ENCODE measurements at places on chromosomes 16 and 17. TPM values are rescaled to one million over a fixed set of nuclear protein-coding genes. Genes with fewer than 3 reads are reported as not detected.

DNA sequence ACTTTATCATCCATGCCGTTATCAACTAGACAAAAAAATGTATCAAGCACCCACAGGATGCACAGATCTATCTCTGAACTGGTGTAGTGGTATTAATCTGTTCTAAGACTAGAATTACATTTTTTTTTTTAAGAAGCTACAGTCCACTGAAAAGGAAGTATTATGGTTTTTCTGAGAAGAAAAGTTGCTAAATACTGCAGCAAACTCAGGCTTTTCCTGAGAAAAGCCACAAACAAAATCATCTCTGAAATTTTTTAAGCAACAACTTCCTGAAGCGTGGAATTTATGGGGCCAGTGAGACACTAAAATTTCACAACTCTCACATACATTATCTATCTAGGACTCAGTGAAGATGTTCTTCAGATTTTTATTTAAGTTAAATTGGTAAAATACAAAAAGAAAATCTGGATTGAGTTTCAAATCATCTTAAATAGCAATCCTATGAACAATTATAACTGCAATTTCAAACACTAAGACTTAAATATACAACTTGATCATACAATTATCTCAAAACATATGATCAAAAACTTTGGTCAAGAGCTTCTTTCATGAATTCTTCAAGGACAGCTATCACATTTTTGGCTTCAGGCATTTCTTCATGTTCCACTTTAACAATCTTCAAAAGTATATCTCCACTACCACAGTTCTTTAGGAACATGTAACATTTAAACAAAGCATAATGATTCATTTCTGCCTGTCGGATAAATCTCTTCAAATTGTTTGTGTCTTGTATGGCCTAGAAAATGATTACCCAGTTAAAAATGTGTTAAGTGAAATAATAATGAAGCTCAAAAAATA lies 10.5 kb downstream of the C17orf75 start:
- no peak for DNase-seq

- no peak for DNase-seq
Measured at GRCh38 chr16:70648606-70649005, 2.2 kb downstream of the IL34 start.

The PMP22 gene
- 8.6 TPM for total RNA-seq

DNA sequence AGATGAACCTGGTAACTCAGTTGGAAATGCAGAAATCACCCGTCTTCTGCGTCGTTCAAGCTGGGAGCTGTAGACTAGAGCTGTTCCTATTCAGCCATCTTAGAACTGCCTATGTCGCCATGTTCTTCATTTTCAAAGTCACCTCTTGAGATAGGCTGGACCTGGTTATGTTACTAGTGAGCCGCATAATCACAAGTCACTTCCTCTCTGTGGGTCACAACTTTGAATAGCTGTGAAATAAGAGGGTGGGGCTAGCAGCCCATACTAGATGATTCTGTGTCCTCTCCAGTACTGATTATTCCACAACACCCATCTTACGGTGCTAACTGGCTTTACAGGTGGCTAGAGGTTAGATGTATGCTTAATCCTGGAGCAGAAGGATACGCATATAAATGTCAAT lies 74.2 kb downstream of the VPS53 start:
- DNase-seq = no peak

DNA sequence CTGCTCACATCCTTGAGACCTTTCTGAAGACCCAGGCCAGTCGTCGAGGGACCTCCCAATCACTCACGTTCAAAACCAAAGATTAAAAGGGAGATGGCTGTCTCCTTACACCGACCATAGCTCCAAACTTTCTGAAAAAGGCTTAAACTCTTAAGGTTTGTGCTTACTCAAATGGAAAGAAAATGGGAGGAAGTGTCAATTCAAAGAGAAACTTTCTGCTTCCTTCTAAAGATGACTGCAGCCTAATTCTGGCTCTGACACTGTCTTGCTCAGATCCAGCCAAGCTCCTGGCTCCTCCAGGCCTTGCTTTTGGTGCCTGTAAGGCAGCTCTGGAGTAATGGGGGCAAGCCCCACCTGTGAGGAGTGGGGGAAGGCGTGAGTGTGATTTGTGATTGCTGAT lies 54.9 kb upstream of the WSB1 start:
- no peak for DNase-seq

The CEP295NL gene
- total RNA-seq = 0.29 TPM

The SLC22A31 gene
- total RNA-seq = not detected

The PRAC1 gene
- not detected for total RNA-seq

The LRRC46 gene
- not detected for total RNA-seq

The AANAT gene
- not detected for total RNA-seq

GRCh38 chr17:6521586-6521985 lies 34.8 kb downstream of the PITPNM3 start:
- no peak for DNase-seq

DNA sequence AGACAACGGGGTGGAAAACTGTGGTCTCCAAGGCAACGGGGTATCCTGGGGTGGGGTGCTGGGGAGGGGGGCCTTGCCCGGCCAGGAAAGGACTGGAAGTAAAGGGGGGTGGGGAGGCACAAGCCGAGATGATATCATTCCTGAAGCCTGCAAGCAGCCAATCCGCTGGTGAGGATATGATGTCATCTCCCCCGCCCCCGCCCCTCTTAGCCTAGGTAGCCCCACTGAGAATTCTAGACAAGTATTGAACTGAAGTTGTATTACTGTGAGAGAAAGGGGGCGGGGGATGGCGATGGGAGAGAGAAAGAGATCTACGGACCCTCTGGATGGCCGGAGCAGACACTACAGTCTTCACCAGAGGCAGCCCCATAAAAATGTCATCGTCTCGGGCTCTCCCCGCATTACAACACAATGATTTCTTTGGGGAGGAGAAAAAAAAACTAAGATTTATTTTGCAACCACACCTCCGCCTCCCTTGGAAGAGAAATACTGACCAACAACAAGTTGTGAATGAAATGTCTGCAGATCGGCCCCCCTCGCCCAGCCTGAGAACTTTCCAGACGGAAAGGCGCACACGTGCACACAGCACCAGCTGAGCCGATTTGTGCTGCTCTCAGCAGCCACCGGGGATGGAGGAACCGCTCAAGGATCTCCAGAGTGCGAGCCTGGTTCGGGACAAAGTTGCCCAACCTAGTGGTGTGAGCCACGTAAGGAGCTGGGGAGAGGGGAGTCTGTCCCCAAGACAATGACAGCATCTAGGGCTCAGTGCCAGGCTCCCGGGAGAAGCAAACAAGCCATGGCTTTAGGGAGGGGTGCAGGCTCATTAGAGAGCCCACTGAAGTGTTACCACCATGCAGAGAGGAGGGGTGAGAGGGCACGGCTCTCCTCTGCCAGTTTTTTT lies 222.1 kb downstream of the SOX9 start:
- DNase-seq = no peak

DNA sequence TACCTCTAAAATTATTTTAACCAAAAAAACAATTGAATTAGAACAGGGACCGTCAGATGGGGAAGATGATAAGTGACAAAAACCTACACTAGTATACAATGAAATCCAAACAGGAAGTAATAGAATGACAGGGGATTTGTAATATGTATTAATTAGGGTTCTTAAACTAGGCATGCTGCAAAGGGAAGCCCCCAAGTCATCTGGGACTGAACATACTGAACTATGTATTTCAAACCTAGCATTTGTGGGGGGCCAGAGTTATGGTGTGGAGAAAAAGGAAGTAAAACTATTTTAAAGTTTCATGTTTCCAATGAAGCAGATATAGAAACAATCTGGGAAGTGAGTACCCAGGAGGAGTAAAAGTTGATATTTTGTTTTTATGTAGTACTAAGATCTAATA lies 133.2 kb upstream of the HS3ST3A1 start:
- DNase-seq = no peak

DNA sequence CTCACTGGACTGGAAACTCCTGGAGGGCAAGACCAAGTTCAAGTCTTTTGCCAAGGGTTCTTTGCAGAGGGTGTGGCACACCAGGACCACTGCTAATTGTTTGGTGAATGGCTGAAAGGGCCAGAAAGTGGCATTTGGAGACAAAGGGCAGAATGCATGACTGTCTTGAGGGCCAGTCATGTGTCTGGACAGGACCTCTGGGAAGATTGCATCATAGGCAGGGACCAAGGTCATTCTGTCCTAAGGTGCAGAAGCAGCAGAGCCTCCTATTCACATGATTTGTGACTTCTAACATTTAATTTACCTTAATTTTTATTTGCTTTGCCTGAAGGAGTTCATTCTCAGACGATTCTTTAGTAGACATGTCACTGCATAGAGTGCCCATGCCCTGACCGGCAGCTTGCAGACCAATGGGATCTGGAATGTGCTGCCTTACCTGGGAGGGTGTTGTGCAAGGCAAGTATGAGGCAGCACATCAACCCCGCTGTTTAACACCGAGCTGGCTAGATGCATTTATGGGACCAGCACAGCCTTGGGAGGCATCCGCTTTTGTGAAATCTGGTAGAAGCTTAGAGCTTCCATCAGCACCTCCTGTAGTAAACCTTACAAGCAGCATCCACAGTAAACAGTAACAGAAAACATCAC lies 62.3 kb upstream of the MAF start:
- no peak for DNase-seq

- DNase-seq = no peak
Measured at GRCh38 chr17:49528966-49529365, 33.9 kb downstream of the NGFR start.

- DNase-seq = peak; percentile 65
Measured at GRCh38 chr16:79658301-79659033, 57.9 kb upstream of the MAF start.

The SNX20 gene
- total RNA-seq = not detected

DNA sequence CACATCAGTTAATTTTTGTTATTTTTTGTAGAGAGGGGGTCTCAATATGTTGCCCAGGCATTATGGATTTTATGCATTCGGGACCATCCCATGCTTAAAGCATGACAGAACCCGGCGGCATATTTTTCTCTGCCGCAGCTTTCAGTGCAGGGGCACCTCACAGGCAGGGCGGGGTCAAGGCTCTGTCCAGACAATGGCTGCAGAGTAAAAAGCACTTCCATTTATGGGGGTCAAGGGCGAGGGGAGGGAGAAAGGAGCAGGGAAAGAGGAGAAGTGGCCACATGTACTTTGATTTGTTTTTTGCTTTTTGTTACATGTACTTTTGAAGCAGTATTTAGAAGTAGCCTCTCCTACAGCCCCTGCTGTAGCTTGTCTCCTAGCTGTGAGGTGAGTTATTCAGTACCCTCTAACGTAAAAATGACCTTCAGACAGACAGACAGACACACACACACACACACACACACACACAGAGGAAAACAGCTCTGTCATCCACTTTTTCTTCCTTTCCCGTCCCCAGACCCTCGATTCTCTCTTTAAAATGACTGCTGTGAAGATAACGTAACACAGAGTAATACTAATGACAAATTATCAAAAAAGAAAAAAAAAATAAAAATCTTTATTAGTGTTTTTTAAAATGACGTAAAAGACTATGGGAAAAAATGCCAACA lies 856 bp upstream of the SCPEP1 start:
- no peak for DNase-seq

DNA sequence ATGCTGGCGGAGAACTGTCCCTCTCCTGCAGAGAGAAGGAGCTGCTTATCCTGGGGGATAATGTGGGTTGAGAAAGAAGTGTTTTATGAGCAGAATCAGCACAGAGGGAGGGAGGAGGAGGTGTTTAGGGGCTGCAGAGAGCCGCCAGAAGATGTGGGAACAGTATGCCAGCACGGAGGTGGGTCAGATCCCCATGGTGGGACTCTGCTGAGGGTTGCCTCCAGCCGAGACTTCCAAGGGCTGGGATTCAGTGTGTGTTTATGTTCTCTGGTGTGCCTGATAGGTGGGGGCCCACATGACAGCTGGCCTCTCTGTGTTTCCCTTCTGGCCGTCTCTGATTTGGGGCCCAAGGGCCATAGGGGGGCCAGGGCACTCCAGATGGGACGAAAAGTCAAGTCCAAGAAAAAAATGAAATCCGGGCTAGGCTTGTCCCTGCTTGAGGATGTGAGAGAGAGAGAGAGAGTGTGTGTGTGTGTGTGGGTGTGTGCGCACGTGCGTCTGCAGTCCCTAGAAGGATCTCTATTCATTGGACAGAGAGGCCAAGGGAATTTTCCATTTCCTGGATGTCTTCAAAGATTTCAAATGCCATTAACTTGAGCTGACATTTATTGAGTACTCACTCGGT lies 21.6 kb downstream of the PRKCB start:
- no peak for DNase-seq

- no peak for DNase-seq
Measured at GRCh38 chr16:58196898-58197313, 1.0 kb downstream of the CSNK2A2 start.

DNA sequence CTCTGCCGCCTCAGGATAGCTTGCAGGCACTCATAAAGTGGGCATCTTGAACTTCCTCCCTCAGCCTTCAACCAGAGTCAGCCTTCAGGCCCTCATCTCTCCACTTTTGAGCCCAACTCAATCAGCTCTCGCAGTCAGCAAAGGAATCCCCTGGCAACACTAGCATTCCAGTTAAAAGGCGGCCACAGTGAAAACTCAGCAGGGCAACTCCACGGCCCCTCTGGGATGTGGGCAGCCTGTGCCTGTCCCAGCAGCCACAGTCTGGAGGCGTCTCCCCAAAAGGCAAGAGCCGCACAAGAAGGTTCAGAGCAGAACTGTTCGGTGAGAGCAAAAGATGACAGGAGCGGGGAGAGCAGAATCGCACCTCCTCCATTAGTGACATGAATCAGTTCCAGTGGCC lies 9.0 kb downstream of the TMEM11 start:
- DNase-seq = no peak

- no peak for DNase-seq
Measured at GRCh38 chr16:8887952-8888560, 5.9 kb downstream of the LITAFD start.

DNA sequence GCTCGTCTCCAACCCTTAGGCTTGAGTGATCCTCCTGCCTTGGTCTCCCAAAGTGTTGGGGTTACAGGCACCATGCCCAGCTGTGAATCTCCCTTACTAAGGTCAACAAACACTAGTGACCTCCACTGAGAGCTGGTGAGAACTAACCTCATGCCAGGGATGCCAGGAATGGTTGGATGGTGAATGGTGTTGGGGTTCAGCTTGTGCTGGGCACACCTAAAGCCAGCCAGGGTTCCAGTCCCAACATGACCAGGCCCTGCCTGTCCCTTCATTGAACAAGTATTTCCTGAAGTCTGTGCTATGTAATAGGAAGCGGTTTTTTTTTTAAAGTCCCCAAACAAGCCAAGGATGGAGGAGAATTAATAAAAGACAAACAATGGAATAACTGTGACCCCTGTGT lies 56.0 kb upstream of the TOB1 start:
- DNase-seq = no peak

The ZNF646 gene
- total RNA-seq = 12.7 TPM

GRCh38 chr17:14298221-14298946 lies 2.5 kb upstream of the HS3ST3B1 start:
- no peak for DNase-seq

Data from epithelial cell of proximal tubule (primary cell).